ENCODE measurements at places on chromosomes 11 and 22.

DNA sequence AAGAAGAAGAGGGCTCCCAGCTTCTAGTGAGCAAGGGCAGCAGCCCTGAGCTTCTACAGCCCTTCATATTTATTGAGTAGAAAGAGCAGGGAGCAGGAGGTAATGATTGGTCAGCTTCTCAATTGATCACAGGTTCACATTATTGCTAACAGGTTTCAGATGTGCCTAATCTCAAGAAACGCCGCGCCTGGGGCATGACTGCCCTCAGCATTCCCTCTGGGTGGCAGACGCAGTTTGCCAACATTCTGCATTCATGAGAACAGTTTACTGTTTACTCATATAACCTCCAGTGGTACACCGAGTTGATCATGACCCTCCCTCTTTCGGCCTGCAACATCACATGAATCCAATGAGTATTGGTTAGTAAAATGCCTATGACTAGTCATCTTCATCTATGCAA, 4.7 kb upstream of the ZNF74 start:
- no peak for DNase-seq

- DNase-seq, result no peak
Observed at GRCh38 chr22:25021409-25021808, 68.9 kb downstream of the KIAA1671 start.

DNA sequence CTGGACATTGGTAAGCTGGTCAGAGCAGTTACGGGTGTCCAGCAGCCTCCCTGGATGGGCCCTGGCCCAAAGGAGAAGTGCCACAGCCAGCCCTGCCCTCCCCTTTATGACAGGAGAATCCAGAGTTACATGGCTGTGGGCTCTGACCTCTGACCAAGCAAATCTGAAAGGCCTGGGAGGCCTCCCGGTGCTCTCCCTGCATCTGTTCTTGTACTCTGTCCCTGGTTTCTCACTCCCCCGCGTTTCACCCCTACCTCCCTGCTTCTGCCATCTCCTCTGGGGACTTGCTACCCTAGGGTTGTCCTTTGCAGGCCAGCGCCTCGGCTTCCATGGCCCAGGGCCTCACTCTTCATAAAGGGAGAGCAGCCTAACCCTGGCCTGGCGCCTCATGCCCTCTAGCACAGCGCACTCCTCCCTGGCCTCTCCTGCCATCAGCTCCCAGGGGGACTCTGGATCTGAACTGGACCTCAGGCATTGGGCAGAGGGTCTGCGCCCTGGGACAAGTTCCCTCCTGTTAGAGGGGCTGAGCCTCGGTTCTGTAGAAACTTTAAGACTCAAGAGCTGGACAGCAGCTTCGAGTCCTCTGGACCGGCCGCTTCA, 10.7 kb downstream of the PICK1 start:
- DNase-seq, result no peak

GRCh38 chr11:18727479-18728236, 1.7 kb upstream of the IGSF22 start:
- DNase-seq, result no peak

GRCh38 chr11:110085255-110085838, 7.8 kb upstream of the ZC3H12C start:
- no peak for DNase-seq

GRCh38 chr11:72069200-72069599, 11.1 kb downstream of the NUMA1 start:
- no peak for DNase-seq
